NCI-H1417 treated with DMSO at 0.1 percent for 48 hours (cell line): ENCODE measurements at places on chromosomes 5 and 9.

GRCh38 chr5:163967268-163967667, 461.8 kb downstream of the MAT2B start:
- no peak for DNase-seq

DNA sequence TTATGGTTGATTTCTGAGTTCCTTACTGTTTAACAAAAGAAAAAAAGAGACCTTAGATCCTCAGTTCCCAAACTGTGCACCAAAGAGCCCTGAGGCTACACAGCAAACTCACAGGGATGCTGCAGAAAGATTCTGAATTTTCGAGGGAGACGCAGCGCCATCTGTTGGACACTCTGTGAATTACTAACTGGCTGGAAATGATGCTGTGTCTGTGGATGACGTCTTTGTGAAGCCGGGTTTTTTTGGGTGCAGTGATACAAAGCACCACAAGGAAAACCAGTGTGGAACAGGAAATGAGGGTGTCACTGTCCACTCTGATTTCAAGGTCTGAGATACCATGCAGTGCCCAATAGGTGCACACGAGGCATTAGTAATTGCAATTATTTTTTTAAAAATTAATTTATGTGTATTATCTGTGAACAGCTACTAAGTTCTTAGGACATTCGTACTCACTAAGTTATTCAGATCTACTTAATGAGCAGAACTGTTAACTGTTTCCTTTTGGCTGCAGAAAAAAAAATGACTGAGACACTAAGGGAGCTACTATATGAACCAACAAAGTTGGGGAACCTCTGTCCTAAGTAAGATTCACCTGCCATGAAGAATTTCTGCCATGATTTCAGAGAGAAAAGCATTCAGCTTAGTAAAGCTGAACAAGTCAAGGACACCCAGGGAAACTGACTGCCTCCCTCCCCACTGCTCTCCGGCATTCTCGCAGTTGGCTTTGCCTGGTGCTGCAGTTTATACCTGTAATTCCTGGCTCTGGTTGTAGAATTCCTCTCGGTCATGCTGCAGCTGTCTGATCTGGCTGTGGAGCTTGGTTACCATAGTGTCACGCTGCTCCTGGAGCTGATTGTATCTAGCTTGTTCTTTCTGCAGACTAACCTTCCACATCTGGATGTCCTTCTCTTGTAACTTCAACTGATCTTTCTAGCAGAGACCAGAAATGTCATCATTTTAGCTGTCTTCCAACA, 23.4 kb downstream of the SPACA9 start:
- peak; percentile 22 for DNase-seq

GRCh38 chr9:116219686-116220085, 66.1 kb downstream of the PAPPA start:
- DNase-seq, result no peak

GRCh38 chr9:4579001-4579400, 83.1 kb upstream of the PLPP6 start:
- DNase-seq, result no peak

DNA sequence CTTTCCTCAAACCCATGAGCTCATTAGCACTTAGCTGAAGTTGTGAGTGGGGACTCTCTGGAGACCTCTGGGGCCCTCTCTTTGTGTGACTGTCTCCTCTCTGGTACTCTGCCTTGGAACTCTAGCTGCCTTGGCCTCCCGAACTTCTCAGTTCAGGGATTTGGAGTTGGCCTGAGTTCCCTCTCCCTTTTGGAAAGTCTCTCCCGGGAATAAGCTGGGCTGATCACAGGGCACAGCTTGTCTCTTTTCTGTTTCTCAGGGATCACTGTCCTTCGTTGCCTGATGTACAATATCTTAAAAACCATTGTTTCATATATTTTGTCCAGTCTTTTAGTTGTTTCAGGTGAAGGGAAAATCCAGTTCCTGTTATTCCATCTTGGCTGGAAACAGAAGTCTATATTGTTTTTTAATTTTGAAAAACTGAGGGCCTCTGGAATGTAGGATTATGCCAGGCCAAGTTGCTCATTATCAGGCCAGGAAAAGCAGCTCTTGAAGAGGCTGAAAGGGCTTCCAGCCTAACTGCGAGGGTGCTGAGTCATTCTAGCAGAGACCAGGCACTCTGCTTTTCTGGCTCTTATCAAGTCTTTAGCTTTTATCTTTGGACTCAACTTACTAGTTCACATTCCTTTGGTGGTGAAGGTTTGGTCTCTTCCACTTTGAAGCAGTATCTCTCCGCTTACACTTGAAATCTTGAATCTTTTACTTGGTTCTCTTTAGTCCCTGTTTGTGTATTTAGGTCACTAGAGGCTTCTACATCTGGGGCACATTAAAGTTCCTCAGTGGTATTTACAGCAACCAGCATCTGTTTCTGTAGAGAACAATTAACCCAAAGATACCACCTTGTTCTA, 8.4 kb upstream of the RGS3 start:
- no peak for DNase-seq

GRCh38 chr9:77488439-77489126, 159.5 kb downstream of the GNA14 start:
- DNase-seq, result no peak

- DNase-seq, result no peak
Observed at GRCh38 chr5:113575074-113575473, 61.6 kb downstream of the YTHDC2 start.

GRCh38 chr9:114733816-114734215, 51.8 kb upstream of the TEX48 start:
- no peak for DNase-seq

- no peak for DNase-seq
Observed at GRCh38 chr5:143426437-143426991, 23.0 kb upstream of the NR3C1 start.

GRCh38 chr5:35921930-35922329, 16.5 kb downstream of the CAPSL start:
- DNase-seq, result no peak

DNA sequence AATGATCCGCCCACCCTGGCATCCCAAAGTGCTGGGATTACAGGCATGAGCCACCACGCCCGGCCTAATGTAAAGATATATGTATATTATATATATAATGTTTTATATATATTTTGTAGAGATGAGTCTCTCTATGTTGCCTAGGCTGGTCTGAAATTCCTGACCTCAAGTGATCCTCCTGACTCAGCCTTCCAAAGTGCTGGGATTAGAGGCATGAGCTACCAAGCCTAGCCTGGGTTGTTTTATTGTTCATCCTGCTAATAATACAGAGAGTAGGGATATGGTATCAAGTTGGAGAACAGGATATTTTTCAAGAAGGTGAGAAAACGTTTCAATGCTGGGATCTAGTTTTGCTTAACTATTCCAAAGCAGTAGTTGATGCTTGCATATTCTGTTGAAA, 2.9 kb downstream of the SEC24A start:
- DNase-seq, result no peak

GRCh38 chr9:105146677-105147076, 97.8 kb upstream of the SLC44A1 start:
- DNase-seq, result no peak

GRCh38 chr5:87361536-87362213, 51.1 kb downstream of the CCNH start:
- no peak for DNase-seq

DNA sequence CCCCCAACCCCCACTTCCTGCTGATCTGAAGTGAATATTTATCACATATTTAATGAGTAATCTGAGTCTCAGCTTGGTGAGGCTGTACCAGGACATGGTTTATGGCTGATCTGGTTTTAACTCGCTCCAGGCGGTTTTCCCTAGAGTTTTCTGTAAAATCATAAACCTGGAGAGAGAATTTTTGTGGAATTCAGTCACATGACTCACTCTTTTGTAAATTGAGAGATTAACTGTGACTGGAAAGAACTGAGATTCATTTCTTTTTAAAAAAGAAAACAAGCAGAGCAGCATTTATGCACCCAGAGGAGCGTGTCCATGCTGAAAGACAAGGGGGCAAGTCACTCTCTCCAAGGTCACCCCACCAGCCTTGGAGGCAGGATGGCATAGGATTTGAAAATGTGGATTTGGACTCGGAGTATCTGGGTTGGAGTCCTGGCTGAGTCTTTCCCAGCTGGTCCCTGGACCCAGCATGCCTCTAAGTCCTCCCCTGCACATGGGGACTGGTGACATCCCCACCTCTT, 81.8 kb downstream of the ZNF618 start:
- no peak for DNase-seq
